ENCODE measurements at places on chromosomes 4 and X.

- no peak for DNase-seq
Measured at GRCh38 chrX:31279359-31279758, 207.5 kb upstream of the FTHL17 start.

DNA sequence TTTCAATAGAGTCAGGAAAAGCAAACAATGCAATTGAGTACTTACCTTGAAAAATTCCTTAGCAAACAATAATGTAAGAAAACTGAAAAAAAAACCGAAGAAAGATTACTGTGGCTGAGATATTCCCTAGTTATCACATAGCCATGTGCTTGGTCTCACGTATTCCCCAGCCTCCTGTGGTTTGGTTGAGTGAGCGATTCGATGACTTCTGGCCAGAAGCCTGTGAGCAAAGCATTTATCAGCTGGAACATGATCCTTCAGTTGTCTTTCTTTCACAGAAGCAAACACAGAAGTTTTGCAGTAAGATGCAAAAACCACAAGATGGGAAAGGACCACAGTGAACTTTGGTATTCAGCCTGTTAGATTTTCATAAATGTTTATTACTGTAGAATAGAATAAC, 1754.3 kb upstream of the AGA start:
- no peak for DNase-seq

DNA sequence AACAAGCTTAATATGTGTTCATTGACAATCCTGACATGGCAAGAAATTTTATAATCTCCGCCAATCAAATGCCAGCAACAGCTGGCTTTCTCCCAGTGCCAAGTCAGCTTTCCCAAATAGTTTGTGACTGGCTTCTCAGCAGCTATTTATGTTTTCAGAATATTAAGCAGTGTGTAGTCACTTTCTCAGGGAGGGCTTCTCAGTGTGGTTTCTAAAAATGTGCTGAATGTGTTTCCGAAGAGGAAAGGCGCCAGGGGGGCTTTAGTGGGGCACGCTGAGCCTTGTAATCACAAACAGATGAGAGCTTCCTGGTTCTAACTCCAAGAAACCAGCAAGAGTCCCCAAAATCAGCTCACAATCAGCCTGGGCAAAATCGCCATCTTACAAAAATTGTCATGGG, 258.7 kb upstream of the CPEB2 start:
- DNase-seq: no peak

DNA sequence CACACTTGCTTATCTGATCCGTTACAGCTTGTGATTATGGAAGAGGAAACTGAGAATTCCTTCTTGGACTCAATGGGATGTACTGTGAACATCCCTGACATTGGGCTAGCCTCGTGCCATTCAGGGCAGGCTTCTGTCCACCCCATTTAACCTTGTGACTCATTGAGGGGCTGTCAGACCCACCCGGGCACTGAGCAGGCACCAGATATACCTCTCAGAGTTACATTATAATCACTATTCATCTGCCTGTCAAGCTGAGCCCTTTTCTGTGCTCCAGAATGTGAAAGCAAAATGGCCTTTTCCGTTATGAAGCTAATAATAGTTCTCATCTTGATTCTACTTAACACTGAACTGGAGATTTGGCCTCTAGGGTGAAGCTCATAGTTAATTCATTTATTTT, 170.6 kb upstream of the SCML1 start:
- DNase-seq: no peak

- DNase-seq: no peak
Measured at GRCh38 chrX:57977992-57978391, 67.7 kb upstream of the ZXDA start.

GRCh38 chrX:154596290-154596929, 11.5 kb downstream of the CTAG1A start:
- no peak for DNase-seq

DNA sequence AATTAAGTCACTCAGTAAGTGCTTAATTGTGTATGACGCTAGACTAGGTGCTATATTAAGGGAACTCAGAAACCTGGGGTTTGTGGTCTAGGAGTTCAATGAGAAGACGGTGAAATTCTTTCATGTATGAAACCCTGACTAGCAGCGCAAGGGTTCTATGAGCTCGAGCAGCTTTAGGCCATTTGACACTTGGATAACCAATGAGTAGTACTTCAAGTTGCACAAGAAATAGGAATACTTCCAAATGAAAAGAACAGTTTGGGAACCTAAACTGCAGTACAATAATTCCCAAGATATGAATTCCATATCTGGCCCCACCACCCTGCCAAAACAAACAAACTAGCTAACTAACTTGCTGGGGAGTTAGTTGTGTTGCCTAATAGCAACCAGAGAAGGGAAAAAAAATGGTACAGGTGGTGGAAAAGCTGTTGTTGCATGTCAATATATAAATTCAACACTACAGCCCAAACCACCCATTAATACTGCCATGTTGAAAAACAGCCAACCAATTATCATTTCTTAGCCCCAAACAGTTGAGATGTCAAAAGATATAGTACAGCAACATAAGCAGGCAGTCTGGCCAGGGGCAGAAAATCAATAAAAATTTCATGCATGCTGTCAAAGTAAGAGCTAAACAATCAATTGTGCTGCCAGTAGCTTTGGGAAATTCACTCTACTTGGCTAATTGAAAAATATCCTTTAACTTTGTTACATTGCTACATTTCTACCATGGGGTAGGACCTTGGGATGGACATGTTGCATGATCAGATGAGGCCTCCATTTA, 54.6 kb upstream of the MCF2 start:
- DNase-seq: no peak

GRCh38 chr4:4559596-4559995, 17.7 kb upstream of the STX18 start:
- no peak for DNase-seq

DNA sequence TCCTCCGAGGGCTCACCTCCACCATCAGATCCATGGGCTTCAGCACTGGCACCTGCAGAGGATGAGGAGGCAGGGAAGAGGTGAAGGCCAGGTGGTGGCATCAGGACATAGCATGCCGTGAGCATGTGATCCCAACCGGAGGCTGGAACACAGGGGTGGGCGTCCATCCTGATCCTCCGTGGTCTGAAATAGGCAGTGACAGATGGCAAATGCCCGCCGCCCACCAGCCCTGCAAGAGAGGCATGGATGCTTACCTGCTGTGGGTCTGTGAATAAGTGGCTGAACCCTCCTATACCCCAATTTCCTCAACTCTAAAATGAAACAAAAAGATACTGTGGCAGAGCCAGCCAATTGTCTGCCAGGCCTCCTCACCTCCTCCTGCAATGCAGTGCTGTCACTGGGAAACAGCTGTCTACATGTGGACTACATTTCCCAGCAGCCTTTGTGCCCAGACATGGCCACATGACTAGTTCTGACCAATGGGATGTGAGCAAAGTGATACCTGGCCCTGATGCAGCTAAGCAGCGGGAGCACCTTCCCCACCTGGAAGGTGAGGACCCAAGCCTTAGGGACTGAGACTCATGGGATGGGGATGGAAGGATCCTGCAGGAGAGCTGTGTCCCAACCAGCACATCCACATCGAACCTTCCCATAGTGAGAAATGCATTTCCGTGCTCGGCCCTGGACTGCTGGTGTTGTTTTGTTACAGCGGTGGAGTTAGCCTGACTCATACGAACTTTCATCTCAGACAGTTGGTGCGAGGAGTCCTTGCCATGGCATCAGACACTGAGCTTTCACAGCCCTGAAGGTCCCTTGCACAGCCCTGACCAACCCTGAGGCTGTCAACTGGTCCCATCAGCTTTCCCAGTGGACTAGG, 99.5 kb downstream of the PPP2R2C start:
- no peak for DNase-seq

GRCh38 chr4:177386278-177386815, 55.9 kb downstream of the AGA start:
- no peak for DNase-seq

DNA sequence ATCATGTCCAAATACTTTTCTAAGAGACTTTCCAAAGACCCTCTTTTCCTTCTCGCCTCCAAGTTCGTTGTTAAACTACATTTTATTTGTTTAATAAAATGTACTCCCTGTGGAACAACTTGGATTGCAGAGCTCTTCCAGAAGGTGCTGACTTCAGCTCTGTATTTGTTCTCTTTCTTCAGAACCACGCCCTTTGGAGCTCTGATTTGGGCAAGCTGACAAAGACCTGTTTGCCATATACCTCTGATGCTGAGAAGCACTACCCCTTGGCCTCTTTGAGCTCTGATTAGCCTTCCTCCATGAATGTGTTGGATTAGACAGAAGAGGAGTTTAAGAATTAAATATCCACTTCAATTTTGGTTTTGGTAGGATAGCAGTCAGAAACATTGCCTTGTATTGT, 815.1 kb upstream of the POU3F4 start:
- no peak for DNase-seq

- DNase-seq: no peak
Measured at GRCh38 chrX:149937871-149938426, 342 bp downstream of the EOLA2 start.

- no peak for DNase-seq
Measured at GRCh38 chrX:53711436-53711835, 24.9 kb upstream of the HUWE1 start.

GRCh38 chrX:144295921-144296320, 412.1 kb downstream of the UBE2NL start:
- no peak for DNase-seq

GRCh38 chr4:3119464-3119863, 45.0 kb downstream of the HTT start:
- DNase-seq: no peak

GRCh38 chr4:143713553-143713952, 13.1 kb upstream of the FREM3 start:
- no peak for DNase-seq

- DNase-seq: no peak
Measured at GRCh38 chr4:48912349-48912748, 5.8 kb upstream of the OCIAD2 start.

DNA sequence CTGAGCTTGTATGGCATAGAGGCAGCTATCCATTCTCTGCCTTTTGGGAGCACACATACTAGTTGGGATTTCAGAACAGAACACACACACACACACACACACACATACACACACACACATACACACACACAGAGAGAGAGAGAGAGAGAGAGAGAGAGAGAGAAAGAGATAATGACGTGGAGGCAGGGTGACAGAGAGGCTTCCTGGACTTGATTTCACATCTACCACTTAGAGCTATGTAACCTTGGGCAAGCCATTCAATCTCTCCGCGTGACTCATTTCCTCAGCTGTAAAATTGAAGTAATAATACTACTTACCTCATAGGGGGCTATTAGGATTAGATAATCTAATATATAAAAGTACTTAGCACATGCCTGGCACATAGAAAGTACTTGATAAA, 12.3 kb upstream of the GRIA3 start:
- no peak for DNase-seq

DNA sequence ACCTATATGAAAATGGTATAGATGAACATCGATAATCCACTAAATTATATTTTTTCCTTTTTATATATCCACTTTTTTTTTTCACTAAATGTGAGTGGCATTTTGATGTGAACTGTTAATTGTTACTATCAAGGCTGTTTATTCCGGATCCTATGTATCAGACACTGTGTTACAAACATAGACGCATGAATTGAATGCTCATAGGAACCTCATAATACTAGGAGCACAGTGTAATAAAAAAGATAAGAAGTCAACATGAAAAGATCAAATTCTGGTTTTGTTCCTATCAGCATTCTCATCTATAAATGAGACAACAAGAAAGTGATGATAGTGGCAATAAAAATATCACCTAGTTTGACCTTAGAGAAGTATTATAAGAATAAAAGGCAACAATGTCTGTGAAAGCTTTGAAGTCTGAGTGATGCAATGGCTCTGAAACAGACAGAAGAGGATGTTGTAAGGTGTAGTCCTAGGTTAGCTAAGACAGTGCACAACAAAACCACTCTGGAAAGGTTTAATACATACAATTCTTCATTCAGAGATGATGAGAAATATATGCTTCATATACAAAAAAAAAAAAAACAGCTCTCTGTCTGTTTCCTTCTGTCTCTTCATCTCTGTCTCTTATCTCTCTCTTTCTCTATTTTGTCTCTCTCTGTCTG, 148.6 kb upstream of the NLGN4X start:
- no peak for DNase-seq

DNA sequence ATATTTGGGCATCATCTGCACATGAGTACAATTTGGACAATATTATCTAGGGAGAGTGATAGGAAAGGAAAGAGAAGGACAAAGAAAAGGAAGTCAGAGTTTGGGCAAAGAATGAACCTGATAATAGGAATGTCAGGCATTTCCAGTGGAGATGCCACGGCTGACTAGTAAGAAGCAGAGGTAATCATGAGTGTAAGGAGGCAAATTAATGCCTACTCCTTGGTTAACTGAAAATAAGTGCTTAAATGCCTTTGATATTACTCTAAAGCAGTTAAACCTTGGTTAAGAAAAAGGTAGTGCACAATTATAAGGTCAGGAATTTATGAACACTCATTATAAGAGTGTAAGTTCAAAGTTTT, 99.2 kb upstream of the DDIT4L start:
- no peak for DNase-seq

GRCh38 chrX:21700967-21701366, 42.8 kb upstream of the KLHL34 start:
- no peak for DNase-seq

GRCh38 chr4:5079581-5079980, 28.3 kb downstream of the STK32B start:
- no peak for DNase-seq

DNA sequence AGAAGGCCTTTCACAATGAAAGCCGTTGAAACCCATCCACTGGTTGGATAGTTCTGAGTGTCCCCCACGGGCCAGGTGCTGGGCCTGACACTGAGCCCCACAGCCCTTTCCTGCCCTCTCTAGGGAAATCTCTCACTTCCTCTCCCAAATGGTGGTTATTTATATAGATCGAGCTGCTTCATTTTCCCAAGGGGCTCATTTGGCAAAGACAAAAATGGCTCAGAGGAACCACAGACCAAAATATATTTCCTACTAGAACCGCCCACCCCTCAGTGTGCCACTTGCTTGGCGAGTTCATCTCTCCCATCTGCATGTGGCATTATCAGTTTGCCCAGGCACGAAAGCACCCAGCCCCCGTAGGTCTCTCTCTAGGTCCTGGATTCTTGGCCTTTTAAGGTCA, 53.3 kb upstream of the STIM2 start:
- no peak for DNase-seq

GRCh38 chr4:179595671-179596410, 2153.6 kb upstream of the AGA start:
- no peak for DNase-seq

- DNase-seq: no peak
Measured at GRCh38 chr4:148405161-148405893, 36.9 kb downstream of the NR3C2 start.

- no peak for DNase-seq
Measured at GRCh38 chrX:154732421-154733065, 18.3 kb downstream of the GAB3 start.

GRCh38 chr4:60805500-60806313, 394.4 kb upstream of the ADGRL3 start:
- DNase-seq: no peak

GRCh38 chr4:37463033-37463856, 218.7 kb downstream of the NWD2 start:
- DNase-seq: no peak
